Fibroblast of pulmonary artery (primary cell): ENCODE measurements at places on chromosomes 3 and 15.

GRCh38 chr15:64144192-64144564 lies 7.4 kb upstream of the SNX22 start:
- no peak for DNase-seq

DNA sequence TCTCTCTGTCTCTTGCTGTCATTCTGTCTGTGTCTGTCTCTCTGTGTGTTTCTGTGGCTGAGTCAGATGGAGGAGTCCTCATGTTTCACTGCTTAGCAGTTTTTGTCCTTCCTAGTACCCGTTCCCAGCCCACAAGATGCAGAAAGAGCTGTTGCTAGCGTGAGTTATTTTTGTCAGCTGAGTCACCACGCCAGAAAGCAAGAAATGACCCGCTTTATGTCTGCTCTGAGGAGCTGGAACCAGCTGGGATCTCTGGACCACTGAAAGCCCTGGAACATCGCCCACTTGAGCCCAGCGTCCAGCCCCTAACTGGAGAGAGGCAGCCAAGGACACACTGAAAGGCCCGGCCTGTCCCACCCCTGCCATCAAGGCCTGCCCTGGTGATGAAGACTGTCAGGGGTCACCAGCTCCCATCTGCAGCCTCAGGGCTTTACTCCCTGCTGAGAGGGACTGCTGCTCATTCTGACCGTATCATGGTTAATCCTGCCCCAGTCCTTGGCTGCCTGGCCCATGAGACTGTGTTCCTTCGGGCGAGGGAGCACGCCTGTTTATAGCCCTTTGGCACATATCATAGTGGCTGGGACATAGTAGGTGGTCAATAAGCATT lies 101.7 kb upstream of the TPM1 start:
- DNase-seq = peak; percentile 92

DNA sequence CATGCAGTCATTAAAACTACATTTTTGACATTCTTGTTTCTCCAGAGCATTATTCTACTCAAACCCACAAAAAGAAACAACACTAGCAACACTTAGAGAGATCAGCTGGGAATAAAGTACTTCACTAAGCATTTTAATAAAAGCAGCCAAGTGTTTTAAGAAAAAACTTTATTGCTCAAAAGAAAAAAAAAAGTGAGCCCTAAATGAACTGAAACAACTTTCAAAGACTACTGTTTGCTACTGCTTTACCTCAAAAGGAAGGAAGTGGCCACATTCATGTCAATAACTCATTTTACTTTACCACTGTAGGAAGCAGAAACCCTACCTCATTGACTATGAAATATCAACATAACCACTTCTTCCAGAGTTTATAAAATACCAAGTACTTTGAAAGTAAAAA lies 91.3 kb downstream of the UACA start:
- no peak for DNase-seq

DNA sequence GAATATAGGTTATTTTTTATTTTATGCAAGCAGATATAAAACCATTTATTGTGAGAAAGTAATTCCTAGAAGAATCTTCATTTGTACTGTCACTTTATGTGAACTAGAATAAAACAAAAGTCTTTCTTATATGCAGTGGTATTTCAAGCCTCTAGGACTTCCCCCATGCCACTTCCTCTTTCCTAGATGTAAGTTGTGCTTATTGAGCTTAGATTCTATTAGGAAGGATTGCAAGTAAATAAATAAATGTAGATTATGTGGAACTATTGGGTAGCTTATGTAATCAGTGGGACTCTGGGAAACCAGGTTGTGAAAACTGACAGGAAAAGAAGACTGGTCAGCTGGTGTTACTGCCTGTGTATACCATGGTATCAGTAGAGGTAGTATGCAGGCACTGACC lies 169.7 kb downstream of the RSRC1 start:
- no peak for DNase-seq
